ENCODE measurements at places on chromosomes 11 and 22.
A peak's percentile ranks its signal among the peaks of the same experiment; 100 is the strongest.

DNA sequence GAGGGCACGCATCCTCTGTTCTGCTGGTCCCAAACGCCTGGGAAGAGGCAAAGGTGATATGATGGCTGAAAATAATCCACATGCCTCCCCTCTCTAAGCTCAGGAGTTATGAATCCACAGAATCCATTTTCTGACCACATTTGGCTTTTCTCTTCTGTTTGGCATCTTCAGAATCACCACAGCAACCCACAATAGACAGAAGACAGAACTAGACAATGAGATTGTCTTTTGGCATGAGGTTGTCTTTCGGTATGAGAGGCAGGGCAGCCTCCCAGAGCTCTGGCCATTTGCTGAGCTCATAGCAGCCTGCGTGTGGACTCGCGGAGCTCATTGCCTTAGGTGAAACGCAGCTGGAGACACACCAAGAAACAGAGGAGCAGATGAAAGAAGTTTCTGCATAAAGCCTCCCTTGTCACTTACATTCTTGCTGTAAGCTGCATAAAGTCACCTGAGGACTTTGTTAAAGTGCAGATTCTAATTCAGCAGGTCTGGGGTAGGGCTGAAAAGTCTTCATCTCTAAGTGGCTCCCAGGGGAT is 868.0 kb downstream of the NTM start:
- peak; percentile 39 for DNase-seq

GRCh38 chr22:30994960-30995359 is 25.9 kb downstream of the TUG1 start:
- no peak for DNase-seq

GRCh38 chr11:118619444-118620197 is 12.2 kb downstream of the PHLDB1 start:
- DNase-seq = peak; percentile 54

GRCh38 chr11:12139144-12139881 is 28.9 kb downstream of the MICAL2 start:
- DNase-seq = no peak

DNA sequence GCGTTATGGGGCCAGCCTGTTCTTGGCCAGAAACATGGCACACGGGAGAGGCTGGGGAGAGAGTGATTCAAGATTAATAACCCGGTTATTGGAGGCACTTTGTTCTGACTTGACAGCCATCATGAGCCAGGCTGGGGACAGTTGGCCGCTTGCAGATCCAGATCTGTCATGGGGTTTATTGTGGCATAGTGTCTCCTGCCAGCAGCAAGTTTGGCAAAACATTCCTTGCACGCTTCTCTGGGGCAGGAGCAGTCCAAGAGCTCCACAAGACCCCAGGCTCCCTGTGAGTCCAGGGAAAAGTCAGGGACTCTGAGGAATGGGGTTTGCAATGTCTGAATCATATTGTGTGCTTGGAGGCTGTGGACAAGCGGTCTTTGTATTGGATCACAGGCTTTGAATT is 270.4 kb downstream of the MIAT start:
- DNase-seq = no peak

DNA sequence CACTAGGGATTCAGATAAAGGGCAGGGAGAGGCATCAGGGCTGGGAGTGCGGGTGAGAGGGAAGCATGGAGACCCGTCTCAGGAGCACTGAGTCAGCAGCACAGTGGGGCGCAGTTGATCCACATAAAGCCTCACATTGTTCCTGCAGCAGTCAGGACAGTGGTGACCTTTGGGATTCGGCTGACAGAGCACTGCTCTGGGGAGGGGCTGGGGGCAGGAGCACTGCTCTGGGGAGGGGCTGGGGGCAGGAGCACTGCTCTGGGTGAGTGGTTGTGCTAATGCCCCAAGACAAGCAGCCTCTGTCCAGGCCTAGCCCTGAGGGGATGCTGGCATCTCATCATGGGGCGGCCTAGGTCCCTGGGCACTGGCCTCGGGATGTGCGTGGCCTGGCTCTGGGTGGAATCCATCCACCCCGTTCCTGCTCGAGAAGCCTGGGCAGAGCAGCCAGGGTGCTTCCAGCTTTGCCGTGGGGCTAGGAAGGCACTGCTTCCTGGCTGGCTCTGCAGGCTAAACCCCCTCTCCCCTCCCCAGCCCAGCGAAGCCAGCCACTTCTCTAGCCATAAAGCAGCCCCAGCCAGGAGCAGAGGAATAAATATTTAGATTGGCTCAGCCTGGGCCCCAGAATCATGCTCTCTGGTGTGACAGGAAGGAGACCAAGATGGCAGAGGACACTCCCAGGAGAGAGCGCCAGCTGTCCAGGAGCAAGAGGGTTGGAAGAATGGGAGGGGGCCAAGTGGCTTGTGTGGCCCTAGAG is 7.3 kb downstream of the OAF start:
- peak; percentile 53 for DNase-seq

DNA sequence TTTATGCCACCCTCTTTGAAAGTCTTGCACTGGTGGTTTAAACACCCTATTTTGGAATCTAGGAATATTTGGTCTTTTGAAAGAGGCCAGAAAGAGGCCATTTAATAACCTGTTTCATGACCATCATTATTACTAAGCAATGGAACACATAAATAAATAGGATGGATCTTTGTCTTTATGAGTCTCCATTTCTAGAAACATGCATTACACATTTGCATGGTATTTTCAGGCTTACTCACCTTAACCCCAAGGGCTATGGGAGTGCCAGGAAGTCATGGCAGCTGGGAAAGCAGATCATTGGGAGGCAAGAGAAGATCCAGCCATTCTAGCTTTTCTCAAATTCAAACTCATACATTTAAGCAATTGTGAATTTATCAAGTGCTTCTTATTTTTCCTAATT is 185.8 kb upstream of the POU2AF2 start:
- DNase-seq = no peak

Data from stomach (tissue), 19 donors.